ENCODE measurements at places on chromosomes 12 and 14.

- no peak for DNase-seq
Measured at GRCh38 chr12:115273456-115273855, 589.5 kb upstream of the TBX3 start.

- DNase-seq = no peak
Measured at GRCh38 chr12:50985322-50985721, 33.0 kb downstream of the HIGD1C start.

GRCh38 chr12:48065041-48065440 lies 40.8 kb downstream of the SENP1 start:
- DNase-seq = no peak

- DNase-seq = no peak
Measured at GRCh38 chr12:3227076-3227975, 150.1 kb downstream of the TSPAN9 start.

- no peak for DNase-seq
Measured at GRCh38 chr12:70985850-70986249, 65.3 kb upstream of the PTPRR start.

GRCh38 chr14:48936362-48936761 lies 649.8 kb downstream of the RPS29 start:
- no peak for DNase-seq

- no peak for DNase-seq
Measured at GRCh38 chr12:117093431-117093830, 5.8 kb downstream of the TESC start.

- no peak for DNase-seq
Measured at GRCh38 chr14:104739546-104740516, 13.1 kb upstream of the SIVA1 start.

DNA sequence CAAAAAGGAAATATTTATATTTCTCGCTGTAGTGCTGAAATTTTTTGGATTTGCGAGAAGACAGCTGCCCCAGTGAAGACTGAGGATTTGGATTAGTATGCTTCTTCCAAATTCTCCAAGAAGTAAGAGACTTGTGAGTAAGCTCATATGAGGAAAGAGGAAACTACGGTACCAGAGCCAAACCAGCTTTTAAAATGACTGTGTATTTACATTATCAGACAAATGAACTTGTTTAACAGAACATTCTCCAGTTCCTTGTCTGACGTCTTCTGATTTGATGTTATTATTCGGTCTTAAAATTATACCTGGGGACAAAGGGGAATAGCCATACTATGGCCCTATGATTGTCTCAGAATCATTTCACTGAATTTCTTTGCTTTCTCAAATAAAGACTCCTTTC lies 8.0 kb downstream of the CLEC12B start:
- no peak for DNase-seq

- no peak for DNase-seq
Measured at GRCh38 chr14:69922198-69922597, 43.0 kb downstream of the SMOC1 start.

- no peak for DNase-seq
Measured at GRCh38 chr14:68759017-68759560, 33.8 kb downstream of the ZFP36L1 start.

DNA sequence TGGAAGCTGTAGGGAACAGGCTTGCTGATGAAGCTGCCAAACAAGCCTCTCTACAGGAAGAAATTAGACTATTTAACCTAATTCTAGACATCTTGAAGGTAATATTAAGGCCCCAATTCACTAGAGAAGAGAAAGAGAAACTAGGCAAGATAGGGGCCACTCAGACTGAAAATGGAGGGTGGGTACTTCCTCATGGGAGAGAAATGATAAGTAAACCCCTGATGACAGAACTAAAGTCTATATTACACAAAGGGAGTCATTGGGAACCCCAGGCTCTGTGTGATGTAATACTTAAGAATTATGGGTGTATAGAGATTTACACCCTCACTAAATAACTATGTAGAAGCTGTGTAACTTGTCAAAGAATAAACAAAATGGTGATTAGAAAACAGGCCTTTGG lies 64.3 kb downstream of the APOBEC1 start:
- no peak for DNase-seq

DNA sequence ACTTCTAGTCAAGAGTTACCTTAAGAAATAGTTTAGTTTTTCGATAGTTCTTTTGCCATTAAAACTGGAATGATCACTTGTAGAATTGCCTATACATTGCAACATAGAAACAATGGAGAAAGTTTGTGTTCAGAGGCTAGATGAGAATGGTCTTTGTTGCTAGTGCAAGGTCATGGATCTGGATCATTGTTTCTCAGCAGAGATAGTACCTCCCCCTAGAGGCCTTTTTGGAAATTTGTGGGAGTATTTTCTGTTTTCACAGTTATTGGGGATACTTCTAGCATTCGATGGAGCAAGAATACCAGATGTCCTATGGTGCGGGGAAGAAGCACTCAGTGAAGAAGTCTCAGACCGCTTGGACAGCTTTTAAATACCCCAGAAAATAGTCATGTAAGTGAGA lies 138.8 kb upstream of the HMGA2 start:
- peak; percentile 30 for DNase-seq

DNA sequence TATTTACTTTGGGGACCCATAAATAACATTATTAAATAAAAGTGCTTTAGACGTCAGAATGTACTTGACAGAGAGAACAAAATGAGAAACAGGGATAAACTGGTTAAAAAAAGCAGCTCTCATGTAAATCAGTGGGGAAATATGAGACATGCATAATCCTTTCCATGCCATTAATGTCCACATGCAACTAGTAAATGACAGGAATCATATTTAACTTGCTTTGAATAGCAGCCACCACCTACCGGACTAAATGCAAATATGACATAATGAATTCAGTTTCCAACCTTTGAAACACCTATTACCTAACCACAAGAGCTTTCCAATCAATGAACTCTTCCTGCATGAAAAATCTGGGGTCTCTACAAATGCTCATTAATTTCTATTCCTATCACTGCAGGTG lies 19.6 kb downstream of the FGD6 start:
- DNase-seq = peak; percentile 95

DNA sequence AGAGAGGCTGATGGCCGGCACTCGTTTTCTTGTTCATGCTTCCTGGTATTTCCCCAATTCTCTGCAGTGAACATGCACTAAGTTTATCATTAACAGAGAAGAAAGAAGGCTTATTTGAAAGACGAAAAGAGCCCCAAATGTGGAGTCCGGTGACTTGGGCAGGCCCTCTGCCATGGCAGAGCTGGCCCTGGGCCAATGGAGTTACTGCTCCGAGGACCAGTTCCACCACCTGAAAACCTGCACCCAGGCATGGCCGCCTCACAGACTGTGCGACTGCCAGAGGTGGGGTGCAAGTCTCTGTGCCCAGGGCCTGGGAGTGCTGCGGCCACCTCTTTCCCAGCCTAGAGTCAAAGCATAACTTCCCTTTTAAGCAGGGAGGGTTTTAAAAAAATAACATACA lies 24.9 kb downstream of the DEGS2 start:
- DNase-seq = no peak

DNA sequence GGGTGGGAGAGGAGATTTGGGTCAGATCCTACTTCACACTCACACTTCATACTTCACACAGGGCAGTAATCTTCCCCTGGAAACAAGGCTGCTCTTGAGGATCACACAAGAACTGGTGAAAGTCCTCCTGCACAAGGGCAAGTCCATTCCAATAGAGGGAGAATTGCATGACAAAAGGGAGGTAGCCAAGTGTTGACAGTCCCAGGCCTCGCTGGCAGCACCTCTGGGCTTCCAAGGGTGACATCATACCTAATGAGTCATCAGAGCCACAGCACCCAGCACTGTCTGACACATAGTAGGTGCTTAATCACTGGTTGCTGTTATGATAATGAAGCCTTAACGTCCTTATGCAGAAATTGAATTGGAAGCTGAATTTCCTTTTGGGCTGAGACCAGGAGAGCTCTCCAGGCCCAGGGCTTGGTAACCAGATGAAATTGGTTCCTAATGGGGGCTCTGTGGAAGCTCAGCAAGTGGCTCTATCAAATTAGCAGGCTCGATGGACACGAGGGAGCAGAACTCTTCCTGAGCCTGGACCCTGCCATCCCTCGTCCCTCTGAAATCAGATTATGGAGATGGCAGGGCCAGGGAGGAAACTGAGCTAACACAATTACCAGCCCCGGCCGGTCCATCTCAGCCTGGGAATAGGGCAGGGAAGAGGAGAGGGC lies 58.8 kb upstream of the ACTN1 start:
- no peak for DNase-seq

GRCh38 chr12:122311696-122312095 lies 45.4 kb upstream of the VPS33A start:
- no peak for DNase-seq

- DNase-seq = no peak
Measured at GRCh38 chr12:104422441-104422840, 34.3 kb upstream of the CHST11 start.

DNA sequence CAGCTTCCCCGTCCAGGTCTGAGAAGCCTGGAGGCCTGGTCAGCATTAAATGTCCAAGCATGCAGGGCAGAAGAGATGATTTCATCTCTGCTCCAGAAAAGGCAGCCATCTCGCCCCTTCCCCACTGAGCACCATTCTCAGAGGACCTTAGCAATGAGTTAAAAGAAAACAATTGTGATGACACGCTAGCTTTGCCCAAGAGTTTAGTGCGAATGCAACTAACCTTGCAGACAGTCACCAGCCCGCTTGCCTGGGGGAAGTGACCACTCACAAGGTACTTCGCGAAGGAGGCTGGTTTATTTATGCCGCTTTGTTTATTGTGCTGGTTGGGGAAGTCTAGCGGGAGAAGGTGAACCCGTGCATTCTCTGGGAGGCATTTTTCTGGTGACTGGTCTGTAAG lies 170.7 kb downstream of the RBM19 start:
- DNase-seq = no peak

DNA sequence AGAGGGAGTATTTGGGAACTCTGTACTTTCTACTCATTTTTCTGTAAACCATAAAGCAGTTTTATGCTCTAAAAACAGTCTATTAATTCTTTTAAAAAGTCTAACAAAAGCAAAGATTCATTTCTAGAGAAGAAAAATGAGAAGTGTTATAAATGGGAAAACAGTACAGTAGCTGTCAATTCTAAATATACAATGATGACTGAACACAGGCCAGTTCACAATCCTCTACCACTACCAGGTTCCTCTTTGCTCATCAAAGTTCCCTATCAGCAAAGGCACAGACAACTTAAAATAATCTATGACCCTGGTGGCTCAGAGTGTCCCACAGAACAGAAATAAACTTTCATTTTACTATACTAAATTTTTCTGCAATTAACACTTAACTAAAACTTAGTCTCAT lies 12.5 kb downstream of the NAA25 start:
- no peak for DNase-seq

GRCh38 chr12:19498099-19498498 lies 58.8 kb downstream of the AEBP2 start:
- no peak for DNase-seq

GRCh38 chr14:91027561-91027960 lies 32.9 kb downstream of the RPS6KA5 start:
- no peak for DNase-seq

GRCh38 chr14:103910984-103911383 lies 17.3 kb upstream of the TDRD9 start:
- no peak for DNase-seq

DNA sequence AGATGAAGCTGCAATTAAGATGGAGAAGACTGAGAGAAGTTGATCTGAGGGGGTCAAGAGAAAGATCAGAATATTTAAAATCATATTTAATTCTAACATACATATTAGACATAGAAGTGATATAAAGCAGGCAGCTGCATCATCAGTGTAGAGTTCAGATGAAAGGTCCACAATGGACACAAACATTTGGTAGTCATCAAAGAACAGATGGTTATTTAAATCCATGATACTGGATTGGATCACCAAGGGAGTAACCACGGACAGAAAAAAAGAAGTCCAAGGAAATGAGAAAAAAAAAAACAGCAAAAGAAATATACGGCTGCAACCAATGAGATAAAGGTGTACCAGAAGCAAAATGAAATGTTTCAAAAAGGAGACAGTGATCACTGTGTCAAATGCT lies 20.1 kb downstream of the NOVA1 start:
- no peak for DNase-seq

DNA sequence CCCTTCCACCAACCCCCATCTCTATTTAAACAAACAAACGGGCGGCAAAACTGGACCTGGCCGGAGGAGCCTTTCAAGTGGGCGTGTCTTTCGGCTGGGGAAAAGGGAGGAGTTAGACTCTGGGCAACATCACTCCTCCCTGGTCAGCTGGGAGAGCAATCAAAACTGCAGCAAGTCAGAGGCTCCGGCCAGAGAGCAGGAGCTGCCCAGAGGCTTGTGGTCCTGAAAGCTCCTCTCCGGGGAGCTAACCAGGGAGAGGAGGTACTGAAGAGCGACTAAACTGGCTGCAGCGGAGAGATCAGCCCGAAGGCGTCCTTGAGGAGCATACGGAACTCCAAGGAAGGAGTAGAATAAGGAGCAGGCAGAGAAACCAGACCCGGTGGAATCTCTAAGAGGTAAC lies at the start of gene NEUROD4:
NEUROD4 (plus strand) TSS at position 191 of the 400 bp plus-strand sequence. CDS start 6,466 bp downstream, outside the sequence.
- no peak for DNase-seq

DNA sequence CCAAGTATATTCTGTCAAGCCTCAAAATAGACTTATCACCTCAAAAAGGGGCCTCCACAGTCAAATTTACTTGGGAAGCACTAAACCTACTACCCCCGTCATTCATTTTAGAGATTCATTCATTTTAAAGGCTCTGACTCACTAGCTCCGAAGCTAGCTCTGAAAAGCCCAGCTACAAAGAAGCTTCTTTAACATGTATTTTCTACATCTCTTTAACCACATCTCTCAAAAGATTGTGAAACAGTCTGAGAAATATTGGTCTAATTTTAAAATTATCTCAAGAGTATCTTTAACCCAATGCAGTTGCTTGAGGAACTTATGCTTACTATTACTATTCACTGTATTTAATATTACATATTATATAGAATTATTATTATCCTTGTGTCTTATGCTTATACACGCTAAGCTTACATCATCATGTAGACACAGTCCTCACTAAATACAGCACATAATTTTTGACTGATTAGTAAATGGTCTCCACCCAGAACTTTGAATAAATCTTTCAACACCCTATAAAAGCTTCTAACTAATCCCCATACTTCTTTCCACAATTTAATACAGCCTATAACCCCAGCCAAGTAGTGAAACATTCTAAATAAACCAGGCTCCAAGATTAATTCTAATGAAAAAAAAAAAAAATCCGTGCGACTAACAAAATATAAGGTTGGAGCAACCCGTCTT lies 7.8 kb downstream of the NT5DC3 start:
- no peak for DNase-seq

DNA sequence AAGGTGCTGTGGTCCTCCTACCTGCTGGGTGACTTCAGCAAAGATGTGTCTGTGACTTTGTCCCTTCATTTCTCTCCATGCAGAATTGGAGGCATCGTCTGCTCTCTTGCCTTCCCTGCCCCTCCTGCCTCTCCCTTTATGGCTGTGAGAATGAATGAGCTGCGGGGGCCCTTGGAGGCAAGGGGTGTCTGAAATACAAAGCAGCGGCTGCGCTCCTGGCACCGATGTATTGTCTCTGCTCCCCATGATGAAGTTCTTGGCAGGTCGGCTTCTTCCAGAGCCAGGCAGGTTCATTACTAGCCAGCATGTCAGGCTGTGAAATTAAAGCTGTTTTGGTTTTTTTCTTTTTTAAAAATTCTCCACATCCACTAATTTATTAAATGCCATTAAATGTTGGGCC lies 194.5 kb downstream of the TSPAN9 start:
- DNase-seq = no peak

Data from NCI-H526 (cell line).